ENCODE measurements at places on chromosomes 2 and 18.

DNA sequence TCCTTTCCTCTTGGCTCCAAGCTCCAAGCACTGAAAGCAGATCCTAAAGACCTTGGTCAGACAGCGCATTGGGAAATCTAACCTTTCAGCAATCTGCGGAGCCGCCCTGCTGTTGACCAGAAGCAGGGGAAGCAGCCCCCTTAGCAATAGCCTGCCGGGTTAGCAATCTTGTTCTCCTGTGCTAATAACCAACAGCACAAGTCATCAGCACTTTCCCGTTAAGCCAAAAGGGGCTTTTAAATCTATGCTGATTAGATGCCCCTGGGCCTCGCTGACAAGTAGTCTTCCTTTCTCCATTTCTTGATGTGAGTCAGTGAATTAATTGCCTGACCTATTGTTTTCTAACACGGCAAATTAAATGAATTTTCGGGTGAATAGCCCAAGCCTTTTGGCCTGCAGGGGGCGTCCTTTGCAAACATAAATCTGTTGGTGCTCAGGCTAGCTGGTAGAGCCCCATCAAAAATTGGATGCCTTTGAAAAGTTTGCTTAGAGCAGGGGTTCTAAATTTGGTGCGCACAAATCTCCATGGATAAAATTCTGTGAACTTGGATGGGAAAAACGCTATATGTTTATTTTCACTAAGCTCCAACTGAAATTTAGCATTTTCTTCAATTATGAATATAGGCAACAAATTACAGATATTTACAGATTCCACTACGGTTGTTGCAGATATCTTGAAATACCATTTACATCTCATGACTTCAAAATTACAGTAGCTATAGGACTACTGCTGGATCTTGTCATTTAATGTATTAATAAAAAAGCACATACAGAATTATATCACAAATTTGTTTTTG lies 24.6 kb downstream of the MAIP1 start:
- DNase-seq, result peak; percentile 85

GRCh38 chr2:122469147-122469546 lies 713.7 kb downstream of the TSN start:
- no peak for DNase-seq

GRCh38 chr2:42726680-42727079 lies 37.3 kb downstream of the OXER1 start:
- no peak for DNase-seq

DNA sequence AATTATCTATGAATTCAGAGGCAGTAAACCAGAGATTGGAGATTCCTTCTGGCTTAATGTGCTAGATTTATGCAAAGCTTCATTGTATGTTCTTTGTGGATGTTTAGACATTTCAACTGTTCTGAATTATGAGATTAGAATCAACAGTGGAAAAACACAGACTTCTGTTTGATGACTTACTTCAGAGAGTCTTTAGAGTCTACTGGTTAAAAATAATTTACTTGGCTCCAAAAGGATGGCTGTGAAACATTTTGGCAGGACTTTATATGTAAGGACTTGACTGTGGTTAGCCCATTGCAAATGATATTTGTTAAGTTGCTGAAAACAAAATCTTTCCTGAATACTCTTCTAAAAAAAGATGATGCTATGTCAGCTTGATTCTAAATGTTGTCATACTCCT lies 25.5 kb upstream of the LRRC30 start:
- no peak for DNase-seq

DNA sequence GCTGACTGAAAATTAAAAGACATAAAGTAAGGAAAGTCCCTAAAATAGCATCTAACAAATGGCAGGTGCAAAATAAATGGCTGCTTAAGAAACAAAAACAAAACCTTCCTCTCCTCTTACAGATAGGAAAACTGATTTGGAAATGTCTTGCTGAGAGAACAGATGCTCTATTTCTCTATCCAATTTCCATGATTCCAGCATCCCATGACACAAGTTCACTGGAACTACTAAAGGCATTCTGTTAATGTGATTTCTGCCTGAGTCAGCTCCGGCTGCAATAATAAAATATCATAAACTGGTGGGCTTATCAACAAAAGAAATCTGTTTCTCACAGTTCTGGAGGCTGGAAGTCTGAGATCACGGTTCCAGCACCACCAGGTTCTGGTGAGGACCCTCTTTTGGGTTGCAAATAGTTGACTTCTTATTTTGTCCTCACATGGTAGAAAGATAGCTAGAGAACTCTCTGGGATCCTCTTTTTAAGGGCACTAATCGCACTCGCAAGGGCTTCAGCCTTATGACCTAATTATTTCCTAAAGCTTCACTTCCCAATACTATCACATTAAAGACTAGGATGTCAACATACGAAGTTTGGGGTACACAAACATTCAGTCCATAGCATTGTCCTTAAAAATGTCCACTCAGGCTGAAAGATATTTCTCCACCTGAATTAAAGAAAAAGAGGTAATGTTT lies 78.2 kb upstream of the GALNT3 start:
- no peak for DNase-seq

DNA sequence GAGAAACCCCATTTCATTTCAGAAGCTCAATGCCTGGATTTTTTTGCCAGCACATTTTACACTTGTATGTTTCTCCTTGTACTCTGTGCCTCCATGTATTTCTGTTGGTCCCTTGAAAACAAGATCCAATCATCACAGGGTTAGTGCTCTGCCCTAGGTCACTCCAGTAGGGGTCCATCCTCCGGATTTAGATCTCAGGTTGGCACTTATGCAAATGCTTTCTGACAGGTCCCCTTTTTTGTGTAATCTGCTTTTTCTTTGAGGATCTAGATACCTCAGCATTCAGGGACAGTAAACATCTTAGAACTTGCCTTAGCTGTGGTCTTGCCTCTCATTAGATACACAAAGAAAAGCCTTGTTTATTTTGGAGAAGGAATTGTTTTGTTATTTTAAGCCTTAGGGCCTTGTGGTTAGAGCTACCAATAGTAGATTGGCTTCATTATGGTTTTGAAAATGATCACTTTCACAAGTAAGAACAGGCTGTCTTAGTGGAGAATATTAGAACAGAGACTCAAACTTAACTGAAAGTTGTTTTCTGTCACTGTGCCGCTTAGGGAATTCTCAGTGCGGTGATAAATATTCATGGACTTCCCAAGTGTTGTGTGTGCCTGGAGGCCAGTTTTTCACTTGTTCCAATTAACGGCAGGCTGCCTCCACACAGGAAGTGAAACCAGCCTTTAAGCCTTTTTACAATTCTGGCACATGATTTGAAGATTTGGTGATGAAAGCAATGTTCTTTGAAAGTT lies 7.8 kb downstream of the MERTK start:
- no peak for DNase-seq

GRCh38 chr2:5937851-5938565 lies 245.8 kb downstream of the SOX11 start:
- DNase-seq, result no peak

DNA sequence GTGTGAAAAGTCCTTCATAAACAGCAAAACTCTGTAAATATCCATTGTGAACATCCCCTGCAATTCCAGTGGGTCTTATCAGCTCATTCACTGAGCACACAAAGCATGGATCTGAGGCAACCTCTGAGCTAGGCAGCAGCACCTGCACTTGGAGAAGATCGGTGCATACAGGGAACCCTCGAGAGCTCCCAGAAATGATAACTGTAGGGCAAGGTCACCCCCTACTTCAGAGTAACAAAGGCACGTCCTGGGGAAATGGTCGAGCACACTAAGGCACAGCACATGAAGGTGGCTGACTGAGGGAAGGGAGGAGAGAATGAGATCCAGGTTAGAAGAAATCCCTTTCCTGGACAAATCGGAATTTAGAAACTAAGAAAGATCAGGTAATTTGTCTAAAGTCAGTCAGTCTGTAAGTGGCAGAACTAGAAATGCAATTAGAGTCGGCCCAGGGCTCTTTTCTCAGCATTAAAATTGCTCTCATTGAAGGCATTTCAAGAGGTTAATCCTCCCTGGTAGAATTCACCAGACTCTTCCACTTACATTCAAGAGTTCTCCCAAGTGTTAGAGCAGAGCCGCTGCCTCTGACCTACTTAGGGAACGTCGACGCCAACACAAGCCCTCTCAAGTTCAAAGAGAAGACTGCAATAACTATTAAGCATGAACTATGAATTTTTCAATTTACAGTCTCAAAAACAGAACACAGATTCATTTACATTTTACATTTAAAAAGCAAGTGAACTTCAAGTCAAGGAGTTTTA lies 45.9 kb downstream of the PXDN start:
- no peak for DNase-seq

- DNase-seq, result no peak
Observed at GRCh38 chr2:127542231-127542630, 6.7 kb downstream of the MYO7B start.

DNA sequence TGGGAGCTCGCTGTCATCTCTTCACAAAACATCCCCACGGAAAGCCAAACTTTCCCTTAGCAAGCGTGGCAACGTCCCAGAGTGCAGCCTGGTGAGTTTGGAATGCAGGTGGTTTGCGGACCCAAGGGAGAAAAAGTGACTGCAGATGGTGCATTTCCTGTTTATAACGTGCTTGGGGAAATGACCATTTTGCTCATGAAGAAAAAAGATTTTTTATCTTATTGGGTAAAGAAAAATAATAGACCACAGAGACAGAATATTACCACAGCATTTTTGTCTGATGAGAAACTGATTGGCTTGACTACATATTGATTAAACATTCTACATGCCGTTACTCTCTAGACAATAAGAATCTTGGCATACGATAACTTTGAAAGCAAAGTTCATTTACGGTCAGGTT lies 136.5 kb downstream of the COPS8 start:
- no peak for DNase-seq

- DNase-seq, result no peak
Observed at GRCh38 chr2:1784986-1785617, 40.8 kb upstream of the PXDN start.

DNA sequence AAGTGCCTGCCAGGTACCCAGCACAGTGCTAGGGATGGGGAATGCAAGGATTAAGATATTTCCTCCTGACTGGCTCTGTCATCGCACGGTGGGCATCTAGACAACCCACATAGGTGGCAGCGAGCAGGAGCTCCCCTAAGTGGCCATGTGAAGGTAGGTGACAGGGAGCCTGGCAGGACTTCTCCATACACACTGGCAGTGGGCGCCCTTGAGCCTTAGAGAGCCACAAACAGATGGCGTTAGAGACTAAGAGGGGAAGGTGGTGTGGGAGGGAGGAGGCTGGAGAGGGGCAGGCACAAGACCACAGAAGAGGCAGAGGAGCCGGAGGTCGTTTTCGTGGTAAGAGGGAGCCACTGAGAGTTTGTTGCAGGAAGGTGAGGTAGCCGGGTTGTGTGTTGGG lies 15.2 kb downstream of the PRELID3A start:
- no peak for DNase-seq

DNA sequence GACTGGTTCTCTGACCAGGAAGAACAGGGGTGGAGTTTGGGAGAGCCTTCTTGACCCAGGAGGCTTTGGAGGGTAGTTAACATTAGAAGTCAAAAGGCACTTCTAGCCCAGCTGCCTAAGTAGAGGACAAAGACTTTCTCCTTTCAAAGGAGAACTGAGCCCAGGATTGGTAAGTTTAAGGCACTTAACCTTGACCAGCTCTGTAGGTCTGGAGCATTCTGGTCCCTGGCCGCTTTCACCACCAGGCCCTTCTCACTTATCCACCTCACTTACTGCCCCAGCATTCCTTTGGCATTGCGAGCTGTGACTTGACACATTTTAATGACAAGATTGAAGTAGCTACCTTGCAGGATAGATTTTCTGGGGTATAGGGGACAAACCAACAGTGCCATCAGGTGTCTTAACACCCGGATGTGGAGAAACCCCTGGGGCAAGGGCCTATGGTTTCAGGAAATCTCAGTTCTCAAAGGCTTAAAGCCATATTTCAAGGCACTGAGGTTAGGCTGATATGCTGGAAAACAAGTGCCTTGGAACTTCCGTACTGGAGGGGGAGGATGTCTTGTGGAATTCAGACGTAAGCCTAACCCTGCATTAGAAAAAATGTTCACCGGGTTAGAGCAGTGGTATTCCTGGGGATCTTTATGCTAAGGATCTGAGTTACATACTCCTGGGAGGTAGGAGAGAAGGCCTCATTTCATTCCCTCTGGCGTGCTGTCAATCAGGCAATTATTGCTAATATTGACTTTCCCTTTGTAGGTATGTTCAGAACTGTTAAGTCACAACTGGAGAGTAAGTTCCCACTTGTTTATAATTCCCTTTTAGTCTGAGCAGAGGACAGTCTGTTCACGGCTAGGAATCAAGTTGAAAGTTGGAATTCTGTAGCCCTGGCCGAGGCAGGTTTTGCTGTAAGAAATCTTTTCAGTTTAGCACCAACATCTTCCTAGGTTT lies 4.3 kb downstream of the C2orf68 start:
- no peak for DNase-seq

- DNase-seq, result no peak
Observed at GRCh38 chr18:58993260-58993659, 128.6 kb downstream of the ZNF532 start.

GRCh38 chr2:220670511-220670910 lies 901.6 kb downstream of the EPHA4 start:
- no peak for DNase-seq

- no peak for DNase-seq
Observed at GRCh38 chr2:236209535-236209934, 41.3 kb upstream of the GBX2 start.

DNA sequence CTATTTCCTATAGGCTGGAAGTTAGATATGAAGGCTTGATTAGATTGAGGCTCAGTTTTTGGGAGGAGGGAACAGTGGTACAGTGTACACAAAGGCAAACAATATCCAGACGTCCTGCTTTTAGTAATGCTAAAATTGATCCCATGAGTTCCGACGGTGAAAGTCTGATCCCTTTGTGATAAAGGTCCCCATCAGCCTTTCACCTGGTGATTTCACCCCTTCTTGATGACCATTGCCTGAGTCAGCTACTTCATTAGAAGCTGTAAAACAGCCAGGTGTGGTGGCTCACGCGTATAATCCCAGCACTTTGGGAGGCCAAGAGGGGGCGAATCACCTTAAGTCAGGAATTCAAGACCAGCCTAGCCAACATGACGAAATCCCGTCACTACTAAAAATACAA lies 29.7 kb downstream of the TWSG1 start:
- no peak for DNase-seq

DNA sequence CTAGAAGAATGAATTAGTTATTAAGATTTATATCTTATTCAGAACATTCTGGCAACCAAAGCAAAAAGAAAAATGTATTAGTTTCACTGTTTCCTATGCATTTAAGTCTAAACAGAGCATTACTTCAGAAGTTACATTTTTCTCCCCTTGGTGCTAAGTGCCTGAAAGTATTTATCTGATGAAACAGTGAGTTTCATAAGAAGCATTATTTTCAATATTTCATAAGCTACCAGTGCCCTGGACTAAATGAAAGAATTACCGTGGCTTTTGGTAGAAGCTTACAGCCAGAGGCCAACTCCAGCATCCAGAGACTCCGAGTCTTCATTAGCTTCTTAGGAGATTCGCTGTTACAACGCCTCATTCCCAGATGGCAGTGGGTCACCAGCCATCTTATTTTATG lies 97.6 kb downstream of the LYPD6B start:
- no peak for DNase-seq

GRCh38 chr18:31241900-31242409 lies 76.0 kb upstream of the DSG1 start:
- DNase-seq, result no peak

DNA sequence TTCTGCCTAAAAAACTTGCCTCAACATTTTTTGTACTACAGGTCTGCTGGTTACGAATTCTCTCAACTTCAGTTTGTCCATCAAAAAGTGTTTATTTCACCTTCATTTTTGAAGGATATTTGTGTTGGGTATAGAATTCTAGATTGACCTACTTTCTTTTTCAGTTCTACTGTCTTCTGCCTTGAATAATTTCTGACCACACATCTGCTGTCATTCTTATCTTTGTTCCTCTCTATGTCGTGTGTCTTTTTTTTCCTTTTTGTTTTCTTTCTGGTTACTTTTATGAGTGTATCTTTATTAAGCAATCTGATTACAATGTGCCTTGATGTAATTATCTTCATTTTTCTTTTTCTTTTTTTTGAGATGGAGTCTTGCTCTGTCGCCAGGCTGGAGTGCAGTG lies 25.3 kb downstream of the ADCY3 start:
- no peak for DNase-seq

All from T-cell (primary cell).